Tracheal epithelial cell (primary cell): ENCODE measurements at places on chromosomes 2 and 18. TPM values are rescaled to one million over a fixed set of nuclear protein-coding genes. Genes with fewer than 3 reads are reported as not detected.

The SPR gene
- 23.4 and 38.8 TPM in 2 replicates for total RNA-seq

The G6PC2 gene
- total RNA-seq: not detected in 2 replicates

The TIA1 gene
- 34.1 and 42.9 TPM in 2 replicates for total RNA-seq

The CXCR1 gene
- not detected in 2 replicates for total RNA-seq

The SIX2 gene
- 5.3 and 10.7 TPM in 2 replicates for total RNA-seq

The SERPINB11 gene
- not detected in 2 replicates for total RNA-seq

The CDKL4 gene
- 0.43 and 0.96 TPM in 2 replicates for total RNA-seq

The NEU2 gene
- not detected in 2 replicates for total RNA-seq

The TMX3 gene
- 32.0 and 34.7 TPM in 2 replicates for total RNA-seq

The PROKR1 gene
- not detected in 2 replicates for total RNA-seq

The ANKRD30BL gene
- under 0.01 TPM in 1 of 2 replicates, not detected in the other for total RNA-seq
